ENCODE measurements at places on chromosomes 11 and 22.

- DNase-seq: peak; percentile 91
These were observed 30.7 kb downstream of the PPP2R1B start for GRCh38 chr11:111735262-111736116.

DNA sequence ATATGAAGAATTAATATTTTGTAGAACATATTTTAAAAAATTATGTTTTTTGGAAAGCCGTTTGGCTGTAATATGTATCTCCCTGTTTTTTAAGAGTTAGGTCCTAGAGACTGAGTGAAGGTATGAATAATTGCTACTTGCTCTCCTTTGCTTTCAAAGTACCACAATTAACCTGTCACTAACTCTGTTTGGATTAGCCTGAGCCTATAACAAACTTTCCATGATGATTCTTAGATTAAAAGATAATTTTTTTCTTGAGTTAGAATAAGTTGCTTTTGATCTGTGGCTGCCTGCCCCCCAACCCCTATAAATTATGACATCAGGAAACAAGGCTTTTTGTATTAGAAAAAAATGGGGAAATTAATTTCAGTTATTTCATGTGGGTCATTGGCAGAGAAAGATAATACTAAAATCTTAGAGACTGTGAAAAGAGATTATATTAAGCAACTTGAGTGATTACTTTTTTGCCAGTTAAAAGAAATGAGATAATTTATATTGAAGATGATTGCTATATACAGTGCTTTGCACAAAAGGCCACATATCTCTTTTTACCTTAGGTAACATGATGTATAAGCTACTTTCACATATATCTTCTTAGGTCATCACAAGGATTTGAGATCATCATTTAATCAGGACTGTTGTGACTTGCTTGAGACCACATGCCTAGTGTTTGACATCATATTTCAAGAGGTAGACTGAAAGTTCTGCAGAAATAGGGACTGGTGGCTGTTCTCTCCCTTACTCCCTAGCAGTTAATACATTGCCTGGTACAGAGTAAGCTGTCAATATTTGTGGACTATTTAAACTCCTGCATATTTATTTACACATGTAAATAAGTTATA, 9.6 kb downstream of the MTMR3 start:
- DNase-seq: no peak

- DNase-seq: peak; percentile 63
These were observed 29.2 kb downstream of the CPT1A start for GRCh38 chr11:68812526-68812925.

DNA sequence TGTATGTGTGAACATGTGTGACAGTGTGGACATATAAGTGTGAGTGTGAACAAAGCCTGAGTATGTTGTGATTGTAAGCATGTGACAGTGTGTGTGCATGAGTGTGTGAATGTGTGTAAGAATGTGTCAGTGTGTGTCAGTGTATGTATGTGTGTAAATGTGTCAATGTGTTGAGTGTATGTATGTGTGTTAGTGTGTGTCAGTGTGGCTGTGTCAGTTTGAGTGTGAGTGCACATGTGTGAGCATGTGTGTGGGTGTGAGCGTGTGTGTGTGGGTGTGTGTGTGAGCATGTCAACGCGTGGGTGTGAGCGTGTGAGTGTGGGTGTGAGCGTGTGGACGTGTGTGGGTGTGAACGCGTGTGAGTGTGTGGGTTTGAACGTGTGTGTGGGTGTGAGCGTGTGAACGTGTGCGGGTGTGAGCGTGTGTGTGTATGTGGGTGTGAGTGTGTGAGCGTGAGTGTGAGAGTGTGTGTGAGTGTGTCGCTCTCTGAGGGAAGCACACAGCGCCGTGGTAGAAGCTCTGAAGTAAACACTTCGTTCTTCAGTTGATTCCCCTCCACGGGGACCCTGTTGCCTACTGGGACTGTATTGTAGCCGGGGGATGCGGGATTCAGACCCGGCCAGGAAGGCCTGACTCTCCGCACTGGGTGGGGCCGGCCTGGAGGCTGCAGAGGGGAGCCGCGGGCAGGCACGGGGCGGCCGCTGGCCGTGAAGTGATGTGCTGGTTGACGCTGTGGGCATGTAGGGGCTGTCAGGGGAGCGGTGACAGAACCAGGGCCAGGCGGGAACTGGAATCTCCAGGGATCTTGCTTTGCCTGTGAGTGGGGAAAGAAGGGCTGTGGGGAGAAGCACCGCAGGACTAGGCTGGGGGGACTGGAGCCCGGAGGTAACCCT, 21.1 kb downstream of the RPS6KA4 start:
- no peak for DNase-seq

DNA sequence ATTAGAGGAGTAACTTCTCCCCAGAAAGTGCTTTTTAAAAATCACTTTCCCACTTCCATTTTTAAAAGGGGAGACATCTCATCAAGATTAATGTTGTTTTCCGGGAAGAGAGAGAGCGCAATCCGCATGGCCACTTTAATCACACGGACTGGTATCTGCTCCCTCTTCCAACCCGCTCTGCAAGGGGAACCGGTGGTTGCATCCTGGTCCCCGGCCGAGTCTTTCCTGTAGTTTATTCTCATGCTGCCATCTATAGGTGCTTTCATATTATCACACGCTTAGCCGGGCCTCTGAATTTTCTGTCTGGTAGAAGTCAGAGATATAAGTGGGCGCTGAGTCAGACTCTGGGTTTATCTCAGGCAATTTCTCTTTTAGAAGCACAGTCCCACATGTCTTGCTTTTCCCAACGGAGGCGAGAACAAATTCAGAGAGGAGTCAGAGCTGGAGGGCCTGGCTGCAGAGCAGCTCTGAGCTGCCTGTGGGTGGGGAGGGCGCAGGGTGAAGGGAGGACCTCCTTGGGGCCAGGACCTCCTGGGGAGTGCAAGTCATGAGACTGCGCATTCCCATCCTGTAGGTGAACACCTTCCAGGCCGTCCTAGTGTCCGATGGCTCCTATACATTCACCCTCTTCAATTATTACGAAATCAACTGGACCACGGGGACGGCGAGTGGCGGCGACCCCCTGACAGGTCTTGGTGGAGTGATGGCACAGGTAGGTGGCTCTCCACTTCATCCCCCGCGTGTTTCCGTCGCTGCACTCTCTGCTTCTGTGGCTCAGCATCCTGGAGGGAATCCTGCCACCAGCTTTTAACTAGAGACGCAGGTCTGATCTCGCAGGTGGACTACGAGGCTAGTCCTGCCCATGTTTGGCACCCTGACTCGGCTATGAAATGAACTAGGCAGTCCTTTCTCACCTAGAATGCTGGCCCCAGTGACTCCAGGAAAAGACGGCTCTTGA, 11.7 kb downstream of the TECTA start:
- peak; percentile 86 for DNase-seq

DNA sequence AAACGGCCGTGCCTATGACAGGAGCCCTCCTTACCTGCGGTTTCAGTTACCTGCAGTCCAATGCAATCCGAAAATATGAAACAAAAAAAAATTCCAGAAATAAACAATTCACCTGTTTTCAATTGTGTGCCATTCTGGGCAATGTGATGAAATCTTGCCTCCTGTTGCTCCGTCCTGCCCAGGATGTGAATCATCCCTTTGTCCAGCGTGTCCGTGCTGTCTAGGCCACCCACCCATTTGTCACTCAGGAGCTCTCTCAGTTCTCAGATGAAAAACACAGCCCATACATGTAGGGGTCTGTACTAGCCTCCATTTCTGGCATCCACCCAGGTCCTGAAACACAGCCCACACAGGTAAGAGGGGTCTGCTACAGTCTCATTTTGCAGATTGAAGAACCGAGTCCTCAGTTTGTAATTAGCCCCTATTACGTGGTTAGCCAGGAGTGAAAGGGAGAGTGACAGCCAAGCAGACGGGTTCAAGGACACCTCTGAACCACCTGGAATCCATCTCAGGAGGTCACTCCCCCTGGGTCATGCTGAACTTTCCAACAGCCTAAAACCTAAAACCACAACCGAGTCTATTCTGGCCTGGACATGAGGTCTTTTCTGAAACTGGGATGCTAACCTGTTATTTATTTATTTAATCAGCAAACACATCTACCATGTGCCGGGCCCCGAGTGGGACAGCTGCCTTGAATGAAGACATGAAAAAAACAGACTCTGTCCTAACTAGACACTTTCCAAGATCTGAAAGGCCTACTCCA, 317.2 kb downstream of the SHANK2 start:
- no peak for DNase-seq

- peak; percentile 55 for DNase-seq
These were observed 372.6 kb upstream of the NARS2 start for GRCh38 chr11:78946945-78947902.

DNA sequence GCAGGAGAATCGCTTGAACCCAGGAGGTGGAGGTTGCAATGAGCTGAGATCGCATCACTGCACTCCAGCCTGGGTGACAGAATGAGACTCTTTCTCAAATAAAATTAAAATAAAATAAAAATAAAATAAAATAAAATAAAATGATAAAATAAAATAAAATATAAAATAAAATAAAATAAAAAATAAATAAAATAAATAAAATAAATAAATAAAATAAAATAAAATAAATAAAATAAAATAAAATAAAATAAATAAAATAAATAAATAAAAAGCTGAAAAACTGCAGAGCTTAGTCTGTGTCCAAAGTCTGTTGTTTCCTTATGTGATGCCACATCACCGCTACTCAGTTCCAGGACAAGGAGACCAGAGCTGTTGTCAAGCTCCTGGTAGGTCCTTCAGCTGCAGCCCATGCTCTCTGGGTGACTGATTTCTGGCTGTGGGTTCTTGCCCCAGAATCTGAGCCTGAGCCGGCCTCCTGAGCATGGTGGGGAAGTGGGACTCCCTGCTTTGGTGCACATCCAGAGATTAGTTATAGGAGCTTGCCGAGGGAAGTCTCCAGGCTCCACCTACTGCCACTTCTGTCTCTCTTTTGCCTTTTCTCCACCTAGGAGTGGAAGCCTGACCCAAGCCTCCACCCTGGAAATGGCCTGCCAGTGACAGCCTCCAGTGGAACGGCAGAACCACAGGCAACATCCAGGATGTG, 31.3 kb upstream of the ADA2 start:
- no peak for DNase-seq

GRCh38 chr11:15651816-15652215, 537.1 kb downstream of the INSC start:
- DNase-seq: no peak

GRCh38 chr11:121630041-121630440, 177.3 kb upstream of the SORL1-AS1 start:
- peak; percentile 79 for DNase-seq

DNA sequence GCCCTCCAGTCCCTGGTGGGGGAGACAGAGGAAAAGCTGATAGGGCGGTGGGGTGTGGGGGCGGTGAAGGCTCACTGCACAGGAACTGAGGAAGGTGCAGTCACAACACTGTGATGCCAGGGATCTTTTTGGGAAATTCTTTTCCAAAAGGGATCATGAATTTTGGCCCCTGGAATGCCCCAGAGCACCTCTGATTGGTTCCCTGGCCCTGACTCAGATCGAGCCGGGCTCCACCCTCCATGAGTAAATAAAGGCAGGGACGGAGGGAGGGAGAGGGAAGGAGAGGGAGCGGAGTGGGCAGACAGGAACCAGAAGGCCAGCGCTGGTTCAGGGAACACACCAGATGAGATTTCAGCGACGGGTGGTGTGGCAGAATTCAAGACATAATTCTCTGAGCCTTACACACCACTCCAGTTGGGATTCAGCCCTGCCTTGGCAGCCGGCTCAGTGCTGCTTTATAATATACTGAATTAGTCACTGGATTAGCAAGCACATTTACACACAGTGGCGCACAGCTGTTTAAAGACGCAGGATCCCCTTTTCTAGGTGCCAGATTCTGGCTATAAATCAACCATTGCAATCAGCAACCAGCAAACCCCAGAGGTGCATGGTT, 80.3 kb downstream of the ETS1 start:
- DNase-seq: peak; percentile 89

- DNase-seq: peak; percentile 40
These were observed 505 bp downstream of the ZNF214 start for GRCh38 chr11:7019500-7020182.

GRCh38 chr11:123187248-123187647, 7.8 kb downstream of the CLMP start:
- no peak for DNase-seq

GRCh38 chr11:68202165-68202564, 10.9 kb downstream of the KMT5B start:
- DNase-seq: no peak

- DNase-seq: no peak
These were observed 3.0 kb downstream of the MUS81 start for GRCh38 chr11:65862941-65863888.

DNA sequence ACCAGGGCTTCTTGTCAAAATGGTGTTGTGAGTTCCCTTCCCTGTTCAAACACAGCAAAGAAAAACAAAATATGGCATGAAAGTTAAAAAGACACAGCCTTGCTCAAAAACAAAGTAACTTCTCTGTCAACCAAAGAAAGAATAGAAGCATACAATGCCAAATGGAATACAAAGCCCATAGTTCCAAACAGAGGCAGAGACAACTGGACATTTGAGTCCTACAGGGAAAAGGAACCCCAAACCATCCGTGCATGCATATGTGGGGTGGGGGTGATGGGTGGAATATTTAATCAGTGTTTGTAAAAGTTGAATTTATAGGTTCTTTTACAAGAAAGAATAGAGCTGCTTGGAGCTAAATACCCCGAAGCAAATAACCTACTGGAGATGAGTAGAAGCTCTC, 218.7 kb downstream of the FAM76B start:
- DNase-seq: no peak

GRCh38 chr22:48398181-48398905, 1429.3 kb downstream of the BRD1 start:
- no peak for DNase-seq

- DNase-seq: no peak
These were observed 94.5 kb downstream of the JRKL start for GRCh38 chr11:96484361-96484760.

DNA sequence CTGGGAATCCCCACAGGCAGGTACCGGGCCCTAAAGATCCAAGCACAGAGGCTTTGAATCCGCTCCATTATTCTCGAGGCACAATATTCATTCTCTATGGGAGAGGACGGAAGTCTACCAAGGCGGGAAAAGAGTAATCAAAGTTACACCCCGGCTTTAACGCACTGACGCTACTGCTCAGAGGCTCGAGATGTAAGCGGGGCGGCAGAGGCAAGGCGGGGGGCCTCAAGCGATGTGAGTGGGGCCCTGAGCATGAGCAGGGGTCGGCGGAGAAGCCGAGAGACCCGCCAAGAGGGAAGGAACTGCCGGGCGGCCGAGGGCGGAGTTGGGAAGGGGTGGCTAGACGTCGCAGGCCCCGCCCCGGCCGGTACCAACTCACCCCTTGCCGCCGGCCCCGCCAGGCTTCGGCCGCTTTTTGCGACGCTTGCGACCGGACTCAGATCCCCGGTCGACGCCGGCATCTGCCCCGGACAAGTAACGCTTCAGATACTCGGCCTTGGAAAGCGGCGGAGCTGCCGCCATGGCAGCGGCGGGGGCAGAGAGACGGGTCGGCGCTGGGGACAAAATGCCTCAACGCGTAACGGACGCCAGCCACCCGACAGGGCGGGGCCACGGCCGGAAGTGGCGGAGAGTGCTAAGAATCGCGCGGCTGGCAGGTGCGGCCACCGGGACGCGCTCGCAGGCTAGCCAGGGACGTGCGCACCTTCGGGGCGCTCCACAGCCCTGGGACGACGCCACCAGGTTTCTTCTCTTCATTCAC, at the start of gene BUD13:
Gene BUD13, minus strand, starts transcription at position 545 of the 760 bp plus-strand sequence. Its CDS starts 23 bp downstream, at position 522.
- DNase-seq: peak; percentile 97
